ENCODE measurements at places on chromosomes 3 and 15.

DNA sequence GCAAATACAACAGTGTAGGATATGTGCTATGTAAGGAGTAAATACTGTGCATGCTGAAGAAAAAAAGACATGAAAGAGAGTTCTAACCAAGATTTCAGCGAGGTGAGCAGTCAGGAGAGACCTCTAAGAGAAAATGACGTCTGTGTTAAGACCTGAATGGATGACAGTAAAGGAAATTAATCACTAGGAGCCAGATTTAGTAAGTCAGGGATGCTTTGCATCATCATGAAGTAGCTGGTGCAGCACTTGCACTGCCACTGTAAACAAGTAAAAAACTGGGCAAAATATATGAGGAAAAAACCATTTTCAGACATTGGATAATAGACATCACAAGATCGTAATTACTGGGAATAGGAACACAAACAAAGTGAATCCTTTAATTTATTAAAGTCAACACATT is 32.6 kb downstream of the RTP4 start:
- DNase-seq, result no peak

DNA sequence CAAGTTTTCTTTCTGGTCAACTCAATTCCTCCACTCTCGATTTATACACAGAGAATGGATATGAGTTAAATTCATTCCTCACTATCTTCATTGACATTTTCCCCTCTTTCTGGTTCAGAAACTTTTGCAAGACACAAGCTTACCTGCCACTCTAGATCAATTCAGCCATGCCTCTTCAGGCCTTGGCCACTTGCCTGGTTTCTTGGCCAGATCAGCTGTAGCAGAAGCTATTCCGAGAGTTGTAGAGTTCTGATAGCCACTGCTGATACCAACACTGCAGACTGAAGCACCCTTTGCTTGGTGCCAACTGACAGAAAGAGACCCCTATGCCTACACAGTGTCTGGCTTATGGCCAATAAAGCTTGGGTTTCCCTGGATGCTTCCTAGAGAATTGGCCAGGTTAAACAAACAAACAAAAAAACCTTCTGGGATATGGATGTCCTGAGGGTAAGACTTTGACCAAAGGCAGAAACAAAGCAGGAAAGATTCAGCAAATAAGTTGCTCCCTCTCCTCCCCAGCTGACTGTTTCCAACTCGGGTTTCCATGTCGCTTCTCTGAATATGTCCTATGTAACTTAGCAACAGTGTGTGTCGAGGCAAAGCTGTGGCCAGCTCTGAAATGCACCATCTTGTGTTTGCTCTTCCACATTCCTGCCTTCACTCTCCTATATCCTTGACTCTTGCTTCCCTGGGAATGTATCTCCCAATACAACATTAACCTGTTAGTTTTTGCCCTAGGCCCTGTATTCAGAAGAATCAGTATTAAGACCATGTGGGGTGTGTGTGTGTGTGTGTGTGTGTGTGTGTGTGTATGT is 521.6 kb downstream of the EPHA3 start:
- no peak for DNase-seq

DNA sequence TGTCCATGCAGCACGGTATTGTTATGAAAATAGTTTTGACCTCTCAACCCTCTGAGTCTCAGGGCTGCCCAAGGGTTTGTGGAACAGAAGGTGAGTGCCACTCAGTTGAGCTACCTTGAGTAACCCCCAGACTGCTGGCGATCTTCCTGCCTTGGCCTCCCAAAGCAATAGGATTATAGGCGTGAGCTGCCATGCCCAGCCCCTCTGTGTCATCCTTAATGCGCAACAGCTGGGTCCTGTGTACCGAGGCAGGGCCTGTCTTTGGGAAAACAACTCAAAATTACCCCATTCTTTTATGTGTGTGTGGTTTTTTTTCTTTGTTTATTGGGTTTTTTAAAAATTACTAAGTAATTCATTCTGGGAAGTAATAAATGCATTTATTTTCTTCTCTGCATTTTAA is 78.3 kb upstream of the TPM1 start:
- DNase-seq, result no peak

DNA sequence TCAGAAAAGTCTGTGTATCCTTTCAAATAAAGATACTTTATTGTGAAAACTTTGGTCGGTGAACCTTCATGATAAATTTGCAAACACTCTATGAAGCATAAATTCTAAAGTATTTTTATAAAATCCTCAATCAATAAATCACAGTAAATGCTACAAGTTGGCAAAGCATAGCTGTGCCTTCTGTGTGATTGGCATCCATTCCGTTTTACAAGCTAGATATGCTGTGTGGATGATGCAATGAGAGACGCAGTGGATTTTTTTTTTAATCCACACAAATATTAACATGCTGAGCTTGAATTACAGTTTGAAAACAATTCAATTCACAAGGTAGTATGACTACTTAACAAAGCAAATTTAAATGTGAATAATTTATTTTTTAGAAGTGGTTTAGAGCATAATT is 937.2 kb downstream of the ZPLD1 start:
- no peak for DNase-seq

DNA sequence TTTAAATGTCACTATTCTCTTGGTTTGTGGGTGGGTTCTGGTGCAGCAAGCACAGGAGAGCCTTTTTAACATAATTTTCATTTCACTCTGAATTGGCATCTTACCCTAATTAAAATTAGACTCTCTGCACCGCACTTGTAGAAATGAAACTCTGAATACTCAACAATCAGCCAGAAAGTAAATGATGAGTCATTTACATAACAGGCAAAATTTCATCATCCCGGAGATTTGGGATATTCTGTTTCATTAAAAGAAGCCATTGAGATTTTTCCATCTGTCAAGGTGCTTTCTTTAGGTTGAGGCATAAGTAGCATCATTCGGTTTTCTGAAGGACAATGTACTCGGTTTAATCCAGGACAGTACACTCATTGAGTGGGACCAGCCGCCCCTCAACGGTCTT is 111.0 kb downstream of the RFTN1 start:
- DNase-seq, result no peak

GRCh38 chr3:46380471-46381221 is 9.9 kb downstream of the CCR5 start:
- no peak for DNase-seq

DNA sequence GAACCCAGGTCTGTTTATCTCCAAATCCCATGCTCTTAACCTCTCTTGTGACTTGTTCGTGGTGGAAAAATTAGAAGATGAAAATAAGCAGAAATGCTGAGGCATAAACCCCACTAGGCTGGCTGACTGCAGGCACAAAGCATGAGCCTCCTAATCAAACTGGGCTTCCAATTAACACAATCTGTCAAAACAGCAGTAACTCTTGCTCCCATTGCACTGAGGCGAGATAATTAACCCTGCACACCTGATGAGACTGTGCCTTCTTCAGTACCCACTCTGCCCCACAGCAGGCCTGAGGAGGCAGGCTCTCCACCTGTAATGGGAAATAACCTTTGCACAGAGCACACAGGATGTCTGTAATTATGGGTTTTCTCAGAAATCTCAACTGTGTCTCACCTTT is 284.4 kb upstream of the WNT5A start:
- DNase-seq, result no peak

DNA sequence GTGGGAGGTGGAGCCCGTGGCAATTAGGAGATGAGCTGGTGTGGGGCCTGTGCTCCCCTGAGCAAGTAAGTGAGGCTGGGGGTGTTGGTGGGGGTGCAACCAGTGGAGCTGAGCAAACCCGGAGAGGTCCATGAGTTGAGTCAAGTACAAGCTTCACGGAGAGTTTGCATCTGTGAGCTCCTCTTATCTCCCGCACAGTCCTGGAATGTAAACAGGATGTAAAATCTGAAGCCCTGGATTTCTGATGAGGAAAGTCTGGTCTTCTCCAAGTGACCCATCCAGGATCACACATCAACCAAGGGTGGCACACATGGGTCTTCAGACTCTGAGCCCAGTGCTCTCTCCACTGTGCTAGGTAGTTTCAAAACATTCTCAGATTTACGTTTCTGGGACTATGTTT is 67.8 kb downstream of the LSM3 start:
- no peak for DNase-seq

GRCh38 chr3:145760036-145760435 is 400.9 kb downstream of the PLOD2 start:
- no peak for DNase-seq

GRCh38 chr15:98163319-98164045 is 203.0 kb downstream of the ARRDC4 start:
- DNase-seq, result no peak

DNA sequence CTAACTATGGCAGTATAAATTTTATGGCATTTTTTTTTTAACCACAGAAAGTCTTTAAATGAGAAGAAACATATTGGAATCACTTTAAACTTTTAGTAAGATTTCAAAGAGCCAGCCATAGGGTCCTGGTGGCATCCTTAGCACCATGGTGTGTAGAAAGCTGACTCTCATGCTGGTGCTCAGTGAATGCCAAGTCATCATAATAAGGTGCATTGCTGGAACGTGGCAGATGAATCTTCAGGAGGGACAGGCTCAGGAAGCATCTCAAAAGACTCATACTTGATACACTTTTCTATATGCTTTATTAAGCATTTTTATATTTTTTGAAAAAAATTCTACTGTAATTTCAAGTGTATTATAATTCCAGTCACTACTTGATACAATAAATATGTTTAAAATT is 274.2 kb downstream of the ZIC4 start:
- no peak for DNase-seq

- DNase-seq, result no peak
These were observed 24.1 kb upstream of the MECOM start for GRCh38 chr3:169687603-169688002.

- no peak for DNase-seq
These were observed 105.4 kb upstream of the RPL32 start for GRCh38 chr3:12946649-12947316.

DNA sequence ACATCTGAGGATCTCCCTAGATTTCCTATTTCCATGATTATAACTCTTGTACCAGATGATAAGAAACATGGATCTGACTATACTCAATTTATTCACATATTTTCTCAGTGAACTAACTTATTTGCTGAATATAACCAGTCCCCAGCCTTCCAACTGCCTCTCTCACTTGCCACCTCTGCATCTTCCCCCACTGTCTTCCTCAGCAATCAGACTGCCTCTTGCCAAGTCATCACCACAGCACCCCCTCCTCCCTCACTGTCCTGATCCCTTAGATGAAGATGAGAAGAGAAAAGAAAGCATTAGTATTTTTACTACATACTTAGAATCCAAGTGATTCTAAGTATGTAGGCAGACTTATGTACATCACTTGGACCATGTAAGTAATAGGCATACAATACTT is 71.9 kb downstream of the GTPBP8 start:
- DNase-seq, result no peak

Measured in CD4-positive, alpha-beta T cell treated with Interleukin-15 for 1 hour (primary cell).